ENCODE measurements at places on chromosomes 5 and 9. TPM values are rescaled to one million over a fixed set of nuclear protein-coding genes. Genes with fewer than 3 reads are reported as not detected.

The GALNT12 gene
- 13.5 TPM for total RNA-seq

The SPATA9 gene
- not detected for total RNA-seq

The PCDHB6 gene
- total RNA-seq: not detected

The VCAN gene
- total RNA-seq: not detected

The MELK gene
- 53.9 TPM for total RNA-seq

The PTPN3 gene
- 0.27 TPM for total RNA-seq

The EGFLAM gene
- not detected for total RNA-seq

The WDR38 gene
- total RNA-seq: not detected

The TMEM38B gene
- total RNA-seq: 17.6 TPM

The CDH9 gene
- total RNA-seq: not detected

The PLCXD3 gene
- not detected for total RNA-seq

The AGXT2 gene
- not detected for total RNA-seq

The SMC2 gene
- 63.8 TPM for total RNA-seq

The PCDHA9 gene
- total RNA-seq: not detected

The GLRX gene
- total RNA-seq: 51.1 TPM

The SLC23A1 gene
- total RNA-seq: not detected

The SHOC1 gene
- not detected for total RNA-seq

The OR13J1 gene
- not detected for total RNA-seq

The INSL4 gene
- not detected for total RNA-seq

The SLC38A9 gene
- 10.1 TPM for total RNA-seq

The MOB3B gene
- 3.0 TPM for total RNA-seq

The TMEM141 gene
- total RNA-seq: 39.6 TPM

The HAVCR2 gene
- total RNA-seq: 10.2 TPM

The EQTN gene
- not detected for total RNA-seq

The STC2 gene
- 26.8 TPM for total RNA-seq

The FOXD4L3 gene
- not detected for total RNA-seq

The NR5A1 gene
- total RNA-seq: not detected

The TLX3 gene
- total RNA-seq: not detected

The ZDHHC12 gene
- 50.9 TPM for total RNA-seq

The NMUR2 gene
- total RNA-seq: not detected

The CCDC107 gene
- total RNA-seq: 6.4 TPM

The KIF3A gene
- total RNA-seq: 6.1 TPM

The MARVELD2 gene
- total RNA-seq: 0.64 TPM

The LHX3 gene
- total RNA-seq: not detected

The PHF24 gene
- not detected for total RNA-seq

The IER5L gene
- 1.6 TPM for total RNA-seq

The ABLIM3 gene
- total RNA-seq: not detected

The RLN2 gene
- total RNA-seq: 4.0 TPM

The KIF4B gene
- 0.10 TPM for total RNA-seq

The CNTLN gene
- total RNA-seq: 0.25 TPM

The ARSI gene
- not detected for total RNA-seq

The CDKN2B-AS1 gene
- total RNA-seq: not detected

The P4HA2 gene
- 0.74 TPM for total RNA-seq

The CDC20B gene
- total RNA-seq: not detected

The MSX2 gene
- total RNA-seq: not detected

The SLC6A19 gene
- total RNA-seq: not detected
